ENCODE measurements at places on chromosomes 4 and X. TPM values are rescaled to one million over a fixed set of nuclear protein-coding genes. Genes with fewer than 3 reads are reported as not detected.

DNA sequence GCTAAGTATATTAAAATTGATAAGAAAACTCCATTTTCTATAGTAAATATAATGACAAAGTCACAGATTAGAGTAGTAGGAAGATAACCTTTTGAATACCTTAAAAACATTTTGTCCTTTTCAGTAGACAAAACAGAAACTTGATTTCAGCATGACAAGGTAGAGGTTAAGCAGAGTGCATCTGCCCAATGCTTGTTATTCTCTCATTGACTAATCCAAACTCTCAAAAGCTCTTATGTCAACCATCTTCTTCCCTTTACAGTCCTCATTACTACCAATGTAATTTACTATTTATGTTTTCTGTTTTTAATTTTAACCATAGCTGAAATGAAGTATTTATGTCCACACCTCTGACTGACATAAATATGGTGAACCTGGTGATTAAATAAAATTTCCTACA lies 11.1 kb downstream of the NIPAL1 start:
- H3K4me1 ChIP-seq: no peaks in the 10 kb centered on the region
- no peaks in the 10 kb centered on the region for H3K36me3 ChIP-seq
- H3K27ac ChIP-seq: no peak overlapping the region
- no peak for DNase-seq
- H3K27me3 ChIP-seq: no peaks in the 10 kb centered on the region
- H3K4me3 ChIP-seq: no peak overlapping the region

DNA sequence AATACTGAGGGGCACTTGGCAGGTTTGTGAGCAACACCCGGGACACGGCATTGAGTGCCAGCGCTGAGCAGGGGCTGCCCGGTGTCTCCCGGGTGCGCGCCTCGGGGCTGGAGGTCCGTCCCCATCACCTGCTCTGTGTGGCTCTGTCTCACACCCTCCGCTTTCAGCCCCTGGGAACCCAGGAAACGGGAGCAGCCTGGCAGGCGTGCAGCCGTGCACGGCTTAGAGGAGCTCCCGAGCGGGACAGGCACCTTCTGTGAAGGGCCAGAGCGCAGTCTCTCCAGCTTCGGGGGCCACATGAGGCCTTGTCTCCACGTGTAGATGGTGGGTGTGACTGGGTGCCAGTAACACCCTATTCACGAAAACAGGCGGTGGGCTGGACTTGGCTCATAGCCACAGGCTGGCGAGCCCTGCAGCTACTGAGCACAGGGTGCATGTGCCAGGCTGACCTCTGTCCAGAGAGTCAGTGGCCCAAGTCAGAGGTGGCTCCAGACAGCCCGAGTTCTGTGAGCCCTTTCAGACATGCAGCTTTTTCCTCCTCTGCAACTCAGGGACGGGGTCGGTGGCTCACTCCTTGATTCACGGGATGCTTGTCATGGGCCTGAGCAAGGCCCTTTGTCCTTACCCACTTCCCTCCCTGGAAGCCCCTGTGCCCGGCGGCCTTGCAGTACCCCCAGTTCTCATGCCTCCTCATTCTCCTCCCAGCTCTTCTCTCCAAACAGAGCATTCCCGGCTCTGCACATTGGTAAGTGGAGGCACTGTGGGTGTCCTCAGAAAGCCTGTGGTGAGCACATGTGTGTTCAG lies 23.5 kb downstream of the UVSSA start:
- H3K4me3 ChIP-seq: no peak overlapping the region
- no peak for DNase-seq
- no peaks in the 10 kb centered on the region for H3K27me3 ChIP-seq
- peaks cover 2% of the 10 kb centered on the region for H3K4me1 ChIP-seq
- H3K36me3 ChIP-seq: no peaks in the 10 kb centered on the region
- no peak overlapping the region for H3K27ac ChIP-seq

- H3K27ac ChIP-seq: no peak overlapping the region
- H3K4me1 ChIP-seq: peaks cover 10% of the 10 kb centered on the region
- H3K4me3 ChIP-seq: no peak overlapping the region
- no peak for DNase-seq
These were observed 63.7 kb downstream of the SEC24D start for GRCh38 chr4:118772081-118772766.

DNA sequence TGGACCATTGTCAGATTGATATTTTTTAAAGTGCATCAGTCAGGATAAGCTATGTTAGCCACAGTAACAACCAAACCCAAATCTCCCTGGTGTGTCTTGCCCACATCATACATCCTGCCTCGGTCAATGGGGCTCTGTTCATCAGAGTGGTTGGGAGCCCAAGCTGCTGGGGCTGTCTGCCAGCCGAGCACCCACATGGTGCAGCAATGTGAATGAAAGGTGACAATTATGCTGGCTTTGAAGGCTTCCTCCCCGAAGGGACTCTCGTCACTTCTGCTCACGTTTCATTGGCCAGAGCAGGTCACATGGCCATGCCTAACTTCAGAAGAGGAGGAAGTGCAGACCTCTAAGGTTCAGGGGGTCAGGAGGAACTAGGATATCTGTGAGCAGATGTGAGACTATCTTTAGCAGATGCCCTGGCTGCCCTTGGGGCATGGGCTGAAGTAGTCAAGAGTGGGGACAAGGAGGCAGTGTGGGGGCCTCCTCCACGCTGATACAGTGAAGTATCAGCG lies 1.3 kb upstream of the JAKMIP1 start:
- no peak overlapping the region for H3K4me3 ChIP-seq
- no peaks in the 10 kb centered on the region for H3K4me1 ChIP-seq
- H3K36me3 ChIP-seq: no peaks in the 10 kb centered on the region
- H3K27ac ChIP-seq: no peak overlapping the region
- DNase-seq: no peak

GRCh38 chr4:186272699-186273391 lies 6.9 kb downstream of the F11 start:
- peak; percentile 16 for DNase-seq
- H3K27me3 ChIP-seq: no peaks in the 10 kb centered on the region
- no peaks in the 10 kb centered on the region for H3K36me3 ChIP-seq
- H3K4me3 ChIP-seq: no peak overlapping the region
- H3K27ac ChIP-seq: no peak overlapping the region

DNA sequence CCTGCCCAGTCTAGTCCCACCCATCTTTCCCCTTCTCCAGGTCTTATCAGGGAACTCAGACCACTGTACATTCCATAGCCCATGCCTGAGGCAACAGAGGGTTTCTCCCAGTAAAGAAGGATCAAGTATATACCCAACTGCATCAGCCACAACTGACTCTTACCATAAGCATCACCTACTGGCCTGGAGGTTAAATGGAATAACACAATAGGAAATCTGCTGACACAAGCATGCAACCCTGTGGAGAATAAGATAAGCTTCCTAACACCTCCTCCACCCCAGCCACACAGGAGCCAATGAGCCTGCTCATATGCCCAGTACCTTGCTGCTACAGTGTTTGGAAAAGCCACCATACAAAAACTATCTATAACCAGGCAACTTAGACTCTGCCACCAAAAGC lies 34.6 kb upstream of the PLK4 start:
- DNase-seq: no peak
- H3K36me3 ChIP-seq: no peaks in the 10 kb centered on the region
- no peak overlapping the region for H3K27ac ChIP-seq
- H3K27me3 ChIP-seq: no peaks in the 10 kb centered on the region
- no peak overlapping the region for H3K4me3 ChIP-seq

GRCh38 chrX:153937056-153937455 lies 2.2 kb upstream of the NAA10 start:
- H3K27ac ChIP-seq: no peak overlapping the region
- H3K4me1 ChIP-seq: no peaks in the 10 kb centered on the region
- no peak for DNase-seq
- no peaks in the 10 kb centered on the region for H3K36me3 ChIP-seq
- H3K27me3 ChIP-seq: no peaks in the 10 kb centered on the region
- H3K4me3 ChIP-seq: no peak overlapping the region

GRCh38 chrX:103376118-103376978 lies at the start of gene BEX3:
BEX3 (plus strand) TSS chrX:103376538; CDS start chrX:103377522, 984 bp downstream.
- H3K36me3 ChIP-seq: peaks cover 6% of the 10 kb centered on the region
- H3K27me3 ChIP-seq: no peaks in the 10 kb centered on the region
- peak within 1 kb of the TSS; percentile 90 for H3K4me3 ChIP-seq
- H3K4me1 ChIP-seq: no peaks in the 10 kb centered on the region
- H3K27ac ChIP-seq: peak within 1 kb of the TSS; percentile 81

GRCh38 chrX:44152852-44153251 lies 179.7 kb upstream of the NDP start:
- H3K4me3 ChIP-seq: no peak overlapping the region
- H3K36me3 ChIP-seq: no peaks in the 10 kb centered on the region
- no peak for DNase-seq
- H3K4me1 ChIP-seq: no peaks in the 10 kb centered on the region
- H3K27me3 ChIP-seq: no peaks in the 10 kb centered on the region

DNA sequence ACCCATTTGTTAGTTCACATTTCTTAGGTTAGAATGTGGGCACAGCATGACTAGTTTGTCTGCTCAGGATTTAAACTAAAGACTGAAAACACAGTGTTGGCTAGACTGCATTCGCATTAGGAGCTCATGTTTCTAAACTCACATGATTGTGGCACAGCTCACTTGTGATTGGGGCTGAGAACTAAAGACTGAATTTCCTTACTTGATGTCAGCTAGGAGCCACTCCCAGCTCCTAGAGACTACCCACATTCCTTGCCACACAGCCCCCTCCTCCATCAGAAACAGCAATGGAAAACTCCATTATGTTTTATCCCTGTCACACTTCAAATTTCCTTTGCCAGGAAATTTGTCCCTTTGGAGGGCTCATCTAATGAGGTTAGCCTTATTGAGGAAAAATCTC lies 170.2 kb upstream of the NUDT6 start:
- no peak for DNase-seq
- H3K36me3 ChIP-seq: peaks cover 19% of the 10 kb centered on the region
- H3K4me3 ChIP-seq: no peak overlapping the region
- H3K4me1 ChIP-seq: no peaks in the 10 kb centered on the region
- H3K27me3 ChIP-seq: no peaks in the 10 kb centered on the region

- H3K27ac ChIP-seq: no peak overlapping the region
- no peaks in the 10 kb centered on the region for H3K36me3 ChIP-seq
- no peak overlapping the region for H3K4me3 ChIP-seq
- no peak for DNase-seq
- H3K27me3 ChIP-seq: no peaks in the 10 kb centered on the region
These were observed 100.8 kb upstream of the PLS3 start for GRCh38 chrX:115459883-115460880.

GRCh38 chr4:6408263-6408662 lies 64.2 kb downstream of the PPP2R2C start:
- no peak overlapping the region for H3K4me3 ChIP-seq
- no peaks in the 10 kb centered on the region for H3K4me1 ChIP-seq
- no peaks in the 10 kb centered on the region for H3K36me3 ChIP-seq
- H3K27me3 ChIP-seq: peaks cover 22% of the 10 kb centered on the region

- no peak for DNase-seq
- no peak overlapping the region for H3K4me3 ChIP-seq
- H3K27ac ChIP-seq: no peak overlapping the region
- H3K36me3 ChIP-seq: no peaks in the 10 kb centered on the region
- H3K27me3 ChIP-seq: no peaks in the 10 kb centered on the region
- peaks cover 13% of the 10 kb centered on the region for H3K4me1 ChIP-seq
These were observed 95.2 kb upstream of the KLF3 start for GRCh38 chr4:38568768-38569167.

- H3K27ac ChIP-seq: no peak overlapping the region
- H3K27me3 ChIP-seq: no peaks in the 10 kb centered on the region
- no peaks in the 10 kb centered on the region for H3K36me3 ChIP-seq
- no peaks in the 10 kb centered on the region for H3K4me1 ChIP-seq
- peak; percentile 53 for DNase-seq
These were observed 55.1 kb downstream of the RAB40A start for GRCh38 chrX:103464072-103464773.

DNA sequence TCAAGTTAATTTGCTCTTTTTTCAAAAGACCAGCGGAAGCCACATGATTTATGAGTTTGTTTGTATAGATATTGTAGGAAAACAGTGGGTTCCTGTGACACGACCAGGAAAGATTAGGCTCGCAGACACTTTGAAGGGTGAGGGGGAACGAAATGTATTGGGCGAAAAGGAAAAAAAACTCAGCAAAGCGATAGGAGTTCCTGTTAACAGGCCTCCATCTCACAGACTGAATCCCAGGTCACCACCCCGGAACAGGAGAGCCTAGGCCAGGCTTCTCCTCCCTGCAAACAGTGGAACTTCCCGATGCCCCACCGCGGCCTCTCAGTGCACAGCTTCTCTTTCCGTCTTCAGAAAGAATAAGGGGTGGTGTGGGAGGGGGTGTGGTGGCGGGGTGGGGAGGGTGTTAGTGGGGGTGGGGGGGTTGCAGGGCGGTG lies 181.8 kb upstream of the GPRIN3 start:
- no peak for DNase-seq
- H3K36me3 ChIP-seq: no peaks in the 10 kb centered on the region
- no peaks in the 10 kb centered on the region for H3K27me3 ChIP-seq
- no peak overlapping the region for H3K27ac ChIP-seq

- no peaks in the 10 kb centered on the region for H3K36me3 ChIP-seq
- H3K27ac ChIP-seq: no peak overlapping the region
- H3K27me3 ChIP-seq: no peaks in the 10 kb centered on the region
- no peak for DNase-seq
These were observed 147.5 kb upstream of the SMIM31 start for GRCh38 chr4:164606478-164606877.

GRCh38 chr4:84001876-84002569 lies 466.1 kb downstream of the GPAT3 start:
- no peak overlapping the region for H3K4me3 ChIP-seq
- no peaks in the 10 kb centered on the region for H3K36me3 ChIP-seq
- no peaks in the 10 kb centered on the region for H3K4me1 ChIP-seq
- no peaks in the 10 kb centered on the region for H3K27me3 ChIP-seq

GRCh38 chr4:77385124-77385969 lies 220.3 kb upstream of the CXCL13 start:
- no peak overlapping the region for H3K4me3 ChIP-seq
- no peaks in the 10 kb centered on the region for H3K4me1 ChIP-seq
- H3K27me3 ChIP-seq: no peaks in the 10 kb centered on the region
- no peaks in the 10 kb centered on the region for H3K36me3 ChIP-seq

DNA sequence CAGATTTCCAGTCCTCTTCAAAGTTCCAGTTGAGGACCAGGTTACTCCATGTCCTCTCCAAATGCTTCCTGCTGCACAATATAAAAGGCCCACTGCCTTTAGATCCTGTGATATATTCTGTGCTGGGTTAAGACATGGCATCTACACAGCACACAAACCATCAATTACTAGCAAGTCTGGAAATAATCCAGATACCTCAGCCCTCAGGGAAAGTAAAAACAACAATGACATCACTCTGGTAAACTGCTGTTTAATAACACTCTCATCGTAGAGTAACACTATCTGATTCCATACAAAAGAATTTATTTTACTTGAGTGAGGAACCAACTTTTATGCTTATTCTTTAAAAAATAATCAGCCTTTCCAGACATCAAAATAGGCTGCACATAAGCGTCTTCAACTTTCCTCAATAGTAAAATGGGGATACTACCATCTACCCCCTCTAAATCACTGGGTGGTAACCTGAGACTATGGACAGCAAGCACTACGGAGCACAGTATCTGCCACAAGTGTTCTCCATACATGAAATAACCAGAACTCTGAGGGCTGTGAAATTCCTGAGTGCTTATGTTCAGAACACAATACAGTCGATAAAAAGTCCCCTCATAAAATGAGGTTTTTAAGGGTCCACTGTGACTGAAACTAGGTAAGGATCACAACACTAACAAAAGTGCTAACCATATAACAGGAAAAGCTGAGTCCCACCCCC lies 53.4 kb downstream of the ABCG2 start:
- no peaks in the 10 kb centered on the region for H3K36me3 ChIP-seq
- H3K27me3 ChIP-seq: no peaks in the 10 kb centered on the region

DTHD1 gene
- total RNA-seq: not detected

NBDY gene
- 14.6 TPM for total RNA-seq

PCDH10 gene
- 0.51 TPM for total RNA-seq

RADX gene
- total RNA-seq: 4.9 TPM

CACNA1F gene
- total RNA-seq: not detected

ASB12 gene
- total RNA-seq: not detected

CFI gene
- 23.6 TPM for total RNA-seq

USP27X gene
- 2.5 TPM for total RNA-seq

DKK2 gene
- 0.18 TPM for total RNA-seq

Measured in SJCRH30 (cell line).